ENCODE measurements at places on chromosomes 7 and 10. TPM values are rescaled to one million over a fixed set of nuclear protein-coding genes. Genes with fewer than 3 reads are reported as not detected.

GRCh38 chr10:26881600-26882331 is 21.0 kb upstream of the ABI1 start:
- no peak for DNase-seq

BNIP3 gene
- total RNA-seq = 63.1 TPM

GRCh38 chr7:81684514-81685269 is 85.2 kb downstream of the HGF start:
- DNase-seq = no peak

ANKIB1 gene
- total RNA-seq = 66.9 TPM

GRCh38 chr10:24703700-24704099 is 20.0 kb downstream of the ARHGAP21 start:
- no peak for DNase-seq

DNA sequence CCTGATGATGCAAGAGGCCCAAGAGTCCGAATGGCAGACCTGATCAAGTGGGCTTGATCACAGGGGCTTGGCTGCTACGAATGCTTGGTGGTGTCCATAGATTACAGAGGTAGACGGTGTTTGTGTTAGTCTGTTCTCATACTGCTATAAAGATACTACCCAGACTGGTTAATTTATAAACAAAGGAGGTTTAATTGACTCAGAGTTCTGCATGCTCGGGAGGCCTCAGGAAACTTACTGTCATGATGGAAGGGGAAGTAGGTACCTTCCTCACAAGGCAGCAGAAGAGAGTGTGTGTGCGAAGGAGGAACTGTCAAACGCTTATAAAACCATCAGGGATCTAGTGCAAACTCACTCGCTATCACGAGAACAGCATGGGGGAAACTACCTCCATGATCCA is 268.9 kb upstream of the KLF6 start:
- no peak for DNase-seq

GRCh38 chr10:61961278-61961677 is 59.8 kb downstream of the ARID5B start:
- no peak for DNase-seq

ADIRF gene
- 543 TPM for total RNA-seq

Data from mesenteric fat pad (tissue), 1 donor.